ENCODE measurements at places on chromosomes 16 and 17. TPM values are rescaled to one million over a fixed set of nuclear protein-coding genes. Genes with fewer than 3 reads are reported as not detected.

GAS2L2 gene
- total RNA-seq: not detected

ABCC3 gene
- total RNA-seq: 1.5 TPM

WFDC1 gene
- not detected for total RNA-seq

MYO19 gene
- total RNA-seq: 94.0 TPM

DNA sequence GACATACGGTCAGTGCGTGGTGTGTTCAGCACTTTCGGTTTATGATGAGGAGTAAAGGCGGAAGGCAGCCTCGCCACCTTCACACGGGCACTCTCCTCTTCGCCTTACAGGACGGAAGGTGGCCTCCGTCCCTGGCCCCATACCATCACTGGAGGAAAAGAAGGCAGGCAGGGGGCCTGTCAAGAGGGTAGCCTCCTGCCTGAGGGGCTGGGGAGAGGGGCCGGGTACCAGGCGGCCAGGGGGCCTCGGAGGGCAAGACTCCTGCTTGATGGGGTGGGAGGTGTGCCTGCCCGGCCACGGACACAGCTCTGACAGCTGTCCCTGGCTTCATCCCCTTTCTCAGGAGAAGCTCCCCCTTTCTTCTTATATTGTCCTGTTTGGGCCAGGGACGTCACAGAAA, 15.6 kb upstream of the SLC38A8 start:
- no peak for DNase-seq

DNA sequence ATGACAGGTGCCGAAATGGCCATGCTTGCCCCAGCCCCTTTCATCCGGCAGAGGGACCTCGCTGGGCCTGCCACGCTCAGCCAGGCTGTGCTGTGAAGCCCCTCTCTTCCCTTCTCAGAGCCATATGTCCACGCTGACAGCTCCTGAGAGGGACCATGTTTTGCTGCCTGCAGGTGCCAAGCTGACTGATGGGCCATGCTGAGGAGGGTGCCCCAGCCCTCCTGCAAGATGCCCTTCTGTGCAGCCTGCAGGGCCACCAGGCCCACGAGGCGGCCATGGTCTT, 33.1 kb upstream of the CDH15 start:
- no peak for DNase-seq

- no peak for DNase-seq
Observed at GRCh38 chr17:79831265-79832217, 7.7 kb downstream of the CBX4 start.

DNA sequence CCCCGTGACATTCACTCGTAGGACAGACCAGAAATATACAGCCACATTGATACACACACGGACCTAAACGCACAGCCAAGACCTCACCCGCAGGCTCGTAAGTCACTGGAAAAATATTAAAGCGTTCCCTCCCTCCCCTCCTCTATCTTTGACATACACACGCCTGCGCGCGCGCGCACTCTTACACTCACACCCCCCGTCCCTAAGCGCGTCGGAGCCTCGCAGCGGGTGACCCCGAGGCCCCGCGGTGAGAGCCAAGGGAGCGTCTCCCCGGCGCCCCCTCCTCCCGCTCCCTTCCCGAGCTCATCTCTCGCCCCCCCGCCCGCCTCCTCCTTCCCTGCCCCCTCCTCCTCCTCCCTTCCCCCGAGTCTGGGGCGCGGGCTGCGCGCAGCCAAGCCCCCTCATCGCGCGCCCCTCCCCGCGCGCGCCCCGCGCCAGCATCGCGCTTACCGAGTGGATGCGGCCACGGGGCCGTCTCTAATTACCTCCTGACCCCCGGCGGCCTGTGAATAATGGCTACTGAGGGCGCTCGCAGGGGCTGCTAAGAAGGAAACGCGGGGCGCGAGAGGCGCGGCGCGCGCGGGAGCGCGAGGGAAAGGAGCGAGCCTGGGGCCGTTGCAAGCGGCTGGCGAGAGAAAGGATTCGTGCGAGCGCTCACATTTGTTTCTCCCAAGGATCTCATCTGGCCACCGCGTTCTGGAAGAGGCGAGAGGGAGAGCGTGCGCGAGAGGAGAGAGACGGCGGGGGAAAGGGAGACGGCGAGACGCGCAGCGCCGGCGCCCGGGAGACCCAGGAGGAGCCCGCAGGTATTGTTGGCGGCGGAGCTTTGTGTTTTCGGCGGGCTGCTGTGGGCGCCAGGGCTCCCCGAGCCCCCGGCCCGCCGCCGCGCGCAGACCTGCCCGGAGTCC, 42.4 kb downstream of the RAI1 start:
- DNase-seq: no peak

DNA sequence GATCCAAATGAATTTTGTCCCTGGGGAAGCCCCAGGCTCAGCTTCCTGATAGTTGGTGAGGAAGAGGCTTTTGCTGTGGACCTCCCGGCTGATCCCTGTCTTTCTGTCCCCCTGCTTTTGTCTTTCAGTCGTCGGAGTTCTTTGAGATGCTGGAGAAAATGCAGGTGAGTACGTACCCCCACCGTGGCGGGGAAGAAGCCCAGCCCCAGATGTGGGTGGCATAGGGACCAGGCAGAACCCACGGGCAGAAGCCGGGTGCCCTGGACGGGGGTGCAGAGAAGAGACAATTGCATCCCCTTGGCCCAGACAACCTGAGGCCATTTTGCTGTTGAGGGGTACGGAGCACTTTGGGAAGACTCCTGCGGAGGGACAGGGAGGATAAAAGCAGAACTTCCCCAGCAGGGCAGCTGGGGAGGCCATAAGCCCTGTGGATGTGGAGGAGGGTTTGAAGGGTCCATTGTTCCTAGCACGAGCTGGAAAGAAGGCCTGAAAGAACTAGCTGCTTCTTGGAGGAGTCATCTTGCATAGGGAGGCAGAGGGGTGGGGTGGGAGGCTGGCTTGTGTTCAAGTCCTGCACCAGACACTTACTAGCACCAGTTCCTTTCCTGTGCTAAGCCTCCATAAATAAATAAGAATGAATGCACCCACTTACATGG, 105.6 kb downstream of the OR1D5 start:
- DNase-seq: no peak

DNA sequence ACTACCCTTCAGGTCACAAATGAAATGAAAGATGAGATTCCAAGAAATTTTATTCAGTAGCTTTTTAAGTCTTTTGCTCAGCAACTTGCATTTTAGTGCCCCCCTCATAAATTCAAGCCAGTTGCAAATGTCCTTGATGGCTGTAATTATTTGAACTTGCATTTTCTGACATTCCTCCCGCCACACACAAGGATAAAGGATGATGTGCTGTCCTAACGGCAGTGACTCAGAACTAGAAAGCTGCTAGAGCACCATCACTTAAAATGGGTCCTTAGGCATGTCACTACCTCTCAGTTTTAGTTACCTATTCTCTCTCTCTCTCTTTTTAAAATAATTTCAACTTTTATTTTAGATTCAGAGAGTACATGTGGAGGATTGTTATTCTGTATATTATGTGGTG, 306.7 kb downstream of the CNTNAP4 start:
- no peak for DNase-seq

- DNase-seq: no peak
Observed at GRCh38 chr16:61005952-61006351, 1030.3 kb downstream of the CDH8 start.

DNA sequence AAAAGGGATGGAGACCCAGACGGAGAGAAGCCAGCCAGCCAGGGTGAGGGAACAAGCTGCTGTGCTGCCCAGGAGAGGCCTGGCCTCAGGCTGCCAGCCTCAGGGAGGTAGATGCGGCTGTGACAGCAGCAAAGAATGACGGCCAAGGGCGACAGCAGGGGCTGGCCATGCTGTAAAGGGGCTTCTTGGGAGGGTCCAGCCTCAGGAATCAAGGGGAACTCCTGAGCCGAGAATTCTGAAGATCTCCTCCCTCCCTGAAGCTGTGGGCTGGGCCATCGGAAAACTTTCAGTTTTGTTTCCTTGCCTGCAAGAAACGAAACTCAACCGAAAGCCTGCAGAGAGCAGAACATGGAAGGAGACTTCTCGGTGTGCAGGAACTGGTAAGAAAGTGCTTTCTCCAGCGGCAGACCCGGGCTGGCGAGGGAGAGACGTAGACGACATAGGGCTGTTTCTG, at the start of gene XAF1:
Gene XAF1 (plus strand): TSS at position 316 of the 454 bp plus-strand sequence. CDS start 33 bp downstream, at position 349.
- peak; percentile 40 for DNase-seq

Data from GM12878 (cell line).